ENCODE measurements at places on chromosomes 5 and 9.

GRCh38 chr5:79898611-79899010 lies 92.5 kb downstream of the MTX3 start:
- DNase-seq = no peak

DNA sequence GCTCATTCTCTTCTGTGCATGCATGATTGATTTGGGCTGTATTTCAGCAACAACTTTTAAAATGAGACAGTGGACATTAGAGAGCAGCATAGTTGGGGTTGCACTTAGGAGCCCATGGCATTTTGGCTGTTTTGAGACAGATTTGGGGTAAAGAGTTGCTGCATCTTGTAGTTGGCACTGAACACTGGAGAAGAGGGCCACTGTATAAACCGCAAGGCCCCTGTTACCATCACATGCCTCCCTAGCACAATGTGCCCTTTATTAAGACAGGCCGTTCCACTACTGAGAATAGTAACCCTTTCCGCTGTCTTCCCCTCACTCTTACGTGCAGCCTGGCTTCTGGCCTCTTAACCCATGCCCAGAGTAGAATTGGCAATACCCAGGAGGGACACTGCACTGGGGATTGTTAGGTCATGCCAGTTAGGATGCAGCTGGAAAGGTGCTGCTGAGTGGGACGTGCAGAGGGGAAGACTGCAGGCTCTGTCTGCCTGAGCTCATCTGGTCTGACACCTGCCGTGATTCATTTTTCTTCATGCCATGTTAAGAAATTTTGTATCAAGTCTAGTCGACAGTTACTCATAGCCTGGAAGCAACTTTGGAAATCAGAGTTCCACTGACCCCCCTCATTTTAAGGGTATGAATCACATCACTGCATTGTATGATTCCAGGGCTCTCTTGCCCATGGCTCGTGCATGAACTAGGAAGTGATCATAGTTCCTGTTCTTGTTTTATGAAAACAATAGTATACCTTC lies 146.9 kb upstream of the DMRT1 start:
- DNase-seq = no peak

- DNase-seq = no peak
Observed at GRCh38 chr5:14996997-14997396, 125.4 kb upstream of the ANKH start.

DNA sequence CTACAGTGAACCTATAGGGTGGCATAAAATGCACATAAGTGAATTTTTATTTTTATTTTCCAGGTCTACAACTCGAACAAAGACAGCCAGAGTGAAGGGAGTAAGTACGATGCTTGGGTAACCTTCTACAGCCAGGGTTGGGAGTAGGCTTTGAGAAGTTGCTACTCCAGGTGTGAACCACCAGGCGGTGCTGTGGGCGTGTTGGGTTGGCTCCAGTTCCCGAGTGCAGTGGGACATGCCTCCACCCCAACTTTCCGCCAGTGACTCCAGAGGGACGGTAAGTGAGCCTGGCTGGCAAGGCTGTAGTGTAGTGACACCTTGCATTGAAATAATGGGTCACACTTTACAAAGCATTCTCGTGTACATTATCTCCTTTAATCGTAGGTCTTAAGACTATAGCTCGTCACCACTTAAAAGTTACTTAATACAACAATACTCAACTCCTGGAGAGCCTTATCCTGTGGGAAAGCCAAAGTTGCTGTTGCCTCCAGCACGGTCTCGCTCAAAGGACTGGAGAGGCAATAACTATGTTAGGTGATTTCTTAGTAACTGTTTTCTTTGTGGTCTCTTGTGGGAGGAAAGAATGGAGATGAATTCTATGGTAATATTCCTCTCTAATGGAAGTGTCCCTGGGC lies 244.0 kb downstream of the ARHGAP26 start:
- DNase-seq = no peak

GRCh38 chr5:60056191-60056590 lies 162.7 kb upstream of the PDE4D start:
- DNase-seq = no peak

DNA sequence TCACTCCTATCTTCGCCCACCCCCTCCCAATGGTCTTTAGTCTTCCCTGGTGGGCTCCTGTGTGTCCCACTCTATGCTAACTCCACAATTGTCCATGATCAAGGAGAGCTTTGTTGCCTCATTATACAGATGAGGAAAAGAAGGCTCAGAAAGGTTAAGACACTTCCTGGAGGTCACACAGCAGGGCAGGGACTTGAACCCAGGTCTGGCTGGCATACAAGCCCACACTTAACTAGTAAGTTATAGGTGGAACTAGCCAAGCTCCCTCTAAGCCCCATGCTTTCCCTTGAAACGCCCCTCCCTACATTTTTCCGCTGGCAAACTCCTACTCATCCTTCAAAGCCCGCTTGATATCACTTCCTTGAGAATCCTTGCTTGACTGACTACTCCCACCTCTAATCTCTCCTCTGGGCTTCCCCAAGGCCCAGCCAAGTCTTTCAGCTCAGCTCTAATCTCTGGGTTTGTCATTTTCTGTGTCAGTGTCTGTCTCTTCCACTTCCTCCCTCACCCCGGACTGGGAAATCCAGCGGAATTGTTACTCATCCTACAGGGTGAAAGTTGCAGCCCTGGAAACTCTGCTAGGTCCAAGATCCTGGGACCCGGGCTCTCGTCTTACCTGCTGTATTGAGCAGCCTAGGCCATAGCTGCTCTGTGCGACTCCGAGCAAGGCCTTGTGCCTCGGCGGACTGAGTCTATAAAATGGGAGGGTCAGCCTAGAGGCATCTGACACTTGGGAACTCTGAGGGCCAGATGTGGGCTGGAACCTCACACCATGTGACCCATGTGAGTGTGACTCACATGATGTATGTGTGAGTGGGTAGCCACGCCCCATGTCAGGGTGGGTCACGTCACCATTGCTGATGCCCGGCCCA lies 144.5 kb downstream of the GAPVD1 start:
- DNase-seq = no peak
